ENCODE measurements at places on chromosomes 16 and 17.

- no peak for DNase-seq
These were observed 29.2 kb upstream of the MPHOSPH6 start for GRCh38 chr16:82199209-82199608.

- DNase-seq = peak; percentile 85
These were observed 229.6 kb downstream of the MRTFB start for GRCh38 chr16:14300705-14301168.

DNA sequence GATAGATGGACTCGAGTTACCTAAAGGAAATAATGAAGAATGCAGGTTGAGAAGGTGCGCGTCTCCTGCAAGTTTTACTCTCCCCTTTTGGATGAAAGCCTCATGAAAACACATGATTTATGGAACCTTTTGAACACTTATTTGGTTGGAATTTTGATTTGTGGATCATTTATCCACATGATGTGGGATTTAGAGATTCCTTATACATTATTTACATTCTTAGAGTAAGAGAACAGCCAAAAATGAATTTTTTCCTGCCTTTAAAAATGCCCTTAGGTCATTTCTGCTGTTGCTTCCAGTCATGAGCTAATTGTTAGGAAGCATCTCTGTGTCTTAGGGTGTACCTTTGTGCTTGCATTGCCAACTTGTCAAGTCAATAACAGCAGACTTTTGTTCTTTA, 99.9 kb downstream of the RPTOR start:
- DNase-seq = peak; percentile 52

DNA sequence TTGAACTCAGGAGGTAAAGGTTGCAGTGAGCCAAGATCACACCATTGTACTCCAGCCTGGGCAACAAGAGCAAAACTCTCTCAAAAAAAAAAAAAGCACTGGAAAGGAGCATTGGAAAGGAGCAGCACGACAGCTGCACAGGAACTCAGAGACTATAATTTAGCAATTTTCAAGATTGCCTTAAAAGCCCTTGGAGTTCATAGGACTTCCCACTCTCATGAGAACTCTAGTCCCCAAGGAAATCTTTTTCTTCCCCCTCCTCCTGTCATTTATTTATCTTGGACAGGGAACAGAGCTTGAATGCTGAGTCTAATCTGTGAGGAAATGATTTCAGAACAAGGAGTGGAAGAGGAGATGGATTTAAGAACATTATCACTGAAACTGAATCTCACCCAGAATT, 69.0 kb downstream of the PLXDC1 start:
- peak; percentile 51 for DNase-seq

DNA sequence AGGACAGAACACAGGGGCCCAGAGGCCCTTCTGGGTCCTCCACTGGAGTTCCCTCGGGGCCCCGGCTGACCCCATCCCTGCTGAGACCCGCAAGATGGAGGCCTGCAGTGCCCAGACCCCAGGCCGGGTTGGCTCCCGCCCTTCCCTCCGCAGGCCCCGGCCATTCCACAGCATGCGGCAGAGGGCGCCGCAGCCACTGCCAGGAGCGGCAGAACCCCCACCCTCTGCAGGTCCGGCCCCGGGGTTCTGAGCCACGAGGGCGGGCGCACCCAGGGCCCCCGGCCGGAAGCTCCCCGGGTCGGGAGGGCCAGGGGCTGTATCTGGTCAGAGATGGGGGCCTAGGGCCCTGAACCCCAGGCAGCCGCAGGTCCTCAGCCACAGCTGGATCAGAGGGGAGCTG, 2.4 kb upstream of the PERCC1 start:
- DNase-seq = peak; percentile 10

- no peak for DNase-seq
These were observed 27.4 kb upstream of the GSE1 start for GRCh38 chr16:85585711-85586110.

GRCh38 chr16:89094252-89094879, 714 bp downstream of the ACSF3 start:
- no peak for DNase-seq

GRCh38 chr17:82051776-82052637, at the start of the genes GPS1 and RFNG:
Gene GPS1 (plus strand): TSS chr17:82051898. CDS start chr17:82051932, 34 bp downstream.
Gene RFNG (minus strand): TSS chr17:82051811. CDS start chr17:82051766, 45 bp downstream.
- DNase-seq = peak; percentile 51
